Cerebellar nuclear complex (tissue), 1 donor: ENCODE measurements at places on chromosomes 7 and 10.

- DNase-seq = no peak
These were observed 760.3 kb upstream of the GALNT17 start for GRCh38 chr7:70371652-70372051.

DNA sequence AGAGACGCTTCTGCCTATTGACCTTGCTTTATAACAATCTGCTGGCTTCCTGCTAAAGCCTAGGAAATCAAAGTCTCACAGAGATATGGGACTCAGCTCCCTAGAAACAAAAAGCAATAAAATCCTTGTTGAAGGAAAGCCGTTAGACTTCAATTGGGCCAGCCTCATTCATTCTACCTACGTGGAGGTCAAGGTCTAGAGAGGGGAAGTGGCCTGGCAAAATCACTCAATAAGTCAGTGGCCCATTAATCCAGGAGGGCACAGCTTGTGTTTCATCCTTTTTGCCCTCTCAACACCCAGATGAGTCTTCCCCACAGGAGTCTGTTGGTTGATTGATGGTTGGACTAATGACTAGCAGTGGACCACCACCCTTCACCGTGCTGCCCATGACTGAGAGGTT is 40.5 kb upstream of the ACSL5 start:
- no peak for DNase-seq

- no peak for DNase-seq
These were observed 5.3 kb upstream of the NEUROG3 start for GRCh38 chr10:69578508-69578991.

DNA sequence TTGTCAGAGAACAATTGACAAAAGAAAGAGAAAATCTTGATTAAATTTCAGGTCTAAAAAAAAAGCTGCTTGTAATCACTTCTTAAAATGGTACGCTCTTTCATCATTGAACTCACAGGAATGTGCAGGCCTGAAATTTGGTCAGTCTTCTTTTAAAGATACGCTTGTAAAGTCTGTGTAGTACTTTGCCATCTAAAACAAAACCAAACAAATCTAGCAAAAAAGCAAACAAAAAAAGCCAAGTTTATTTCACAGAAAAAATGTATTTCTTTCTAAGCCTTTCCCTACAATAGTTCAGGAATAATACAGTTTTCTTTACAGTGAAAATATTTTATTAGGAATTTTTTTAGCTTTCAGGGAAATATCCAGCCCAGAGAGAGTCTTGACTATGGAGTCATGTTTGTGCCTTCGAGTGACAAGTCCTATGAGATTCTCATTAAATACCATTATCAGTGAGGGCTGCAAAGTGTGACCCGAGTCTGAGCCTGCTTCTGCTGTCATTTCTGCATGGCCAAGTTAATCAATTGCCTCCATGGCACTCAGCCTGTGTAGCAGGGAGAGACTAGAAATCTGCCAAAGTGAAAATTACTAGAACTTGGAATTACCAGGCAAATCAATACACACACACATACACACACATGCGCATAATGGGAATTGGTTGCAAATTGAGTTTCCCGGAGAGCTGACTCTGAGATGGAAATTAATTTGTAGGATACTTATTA is 172.6 kb downstream of the OTUD1 start:
- DNase-seq = no peak

DNA sequence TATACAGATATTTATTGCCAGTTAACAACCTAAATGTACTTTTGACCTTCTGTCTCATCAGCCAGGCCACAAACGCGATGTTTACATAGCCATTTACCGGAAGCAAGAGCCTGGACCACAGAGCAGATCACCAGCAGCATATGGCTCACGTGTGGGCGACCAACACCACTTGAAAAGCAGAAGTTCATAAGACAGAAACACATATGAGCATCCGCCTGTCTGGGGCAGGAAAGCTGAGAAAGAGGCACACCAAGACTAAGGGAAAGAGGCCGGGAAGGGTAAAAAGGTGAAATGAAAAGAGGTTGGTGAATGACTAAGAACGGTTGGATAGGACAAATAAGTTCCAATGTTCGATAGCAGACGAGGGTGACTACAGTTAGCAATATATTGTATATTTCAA is 1.3 kb downstream of the ABCB1 start:
- no peak for DNase-seq

DNA sequence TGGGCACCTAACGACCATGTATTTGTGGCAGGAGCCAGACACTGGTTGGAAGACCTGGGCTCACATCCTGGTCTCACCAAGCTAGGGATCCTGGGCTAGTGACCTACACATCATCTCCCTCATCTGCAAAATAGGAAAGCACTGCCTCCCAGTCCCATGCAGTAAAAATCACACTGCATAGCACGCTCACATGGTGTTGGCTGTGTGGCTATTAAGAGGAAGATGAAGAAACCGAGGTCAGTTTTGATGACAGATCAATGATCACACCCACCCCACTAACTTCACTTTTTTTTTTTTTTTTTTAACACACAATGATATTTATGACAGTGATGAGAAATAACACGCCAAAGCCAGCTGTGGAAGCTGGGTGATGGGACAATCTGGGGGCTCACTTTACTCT is 146.5 kb downstream of the RNF216 start:
- DNase-seq = no peak

GRCh38 chr7:25615593-25615992 is 387.3 kb upstream of the NPVF start:
- no peak for DNase-seq

DNA sequence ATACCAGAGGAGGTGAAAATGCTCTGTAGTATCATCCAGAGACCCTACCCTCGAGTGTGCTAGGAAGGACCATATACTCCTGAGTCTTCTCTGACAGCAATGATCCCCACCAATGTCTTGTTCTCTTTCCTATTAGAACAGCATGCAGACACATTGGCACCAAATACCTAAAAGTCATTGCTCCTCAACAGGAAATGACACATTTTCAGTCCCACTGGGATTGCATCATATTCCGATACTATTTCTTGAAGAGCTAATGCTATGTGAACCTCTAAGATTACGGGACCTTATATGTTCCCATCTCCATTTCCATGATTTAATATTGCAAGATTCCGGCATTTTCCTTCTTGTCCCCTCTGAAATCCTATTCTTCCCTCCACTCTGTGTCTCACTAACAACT is 177.4 kb downstream of the NRP1 start:
- DNase-seq = no peak

DNA sequence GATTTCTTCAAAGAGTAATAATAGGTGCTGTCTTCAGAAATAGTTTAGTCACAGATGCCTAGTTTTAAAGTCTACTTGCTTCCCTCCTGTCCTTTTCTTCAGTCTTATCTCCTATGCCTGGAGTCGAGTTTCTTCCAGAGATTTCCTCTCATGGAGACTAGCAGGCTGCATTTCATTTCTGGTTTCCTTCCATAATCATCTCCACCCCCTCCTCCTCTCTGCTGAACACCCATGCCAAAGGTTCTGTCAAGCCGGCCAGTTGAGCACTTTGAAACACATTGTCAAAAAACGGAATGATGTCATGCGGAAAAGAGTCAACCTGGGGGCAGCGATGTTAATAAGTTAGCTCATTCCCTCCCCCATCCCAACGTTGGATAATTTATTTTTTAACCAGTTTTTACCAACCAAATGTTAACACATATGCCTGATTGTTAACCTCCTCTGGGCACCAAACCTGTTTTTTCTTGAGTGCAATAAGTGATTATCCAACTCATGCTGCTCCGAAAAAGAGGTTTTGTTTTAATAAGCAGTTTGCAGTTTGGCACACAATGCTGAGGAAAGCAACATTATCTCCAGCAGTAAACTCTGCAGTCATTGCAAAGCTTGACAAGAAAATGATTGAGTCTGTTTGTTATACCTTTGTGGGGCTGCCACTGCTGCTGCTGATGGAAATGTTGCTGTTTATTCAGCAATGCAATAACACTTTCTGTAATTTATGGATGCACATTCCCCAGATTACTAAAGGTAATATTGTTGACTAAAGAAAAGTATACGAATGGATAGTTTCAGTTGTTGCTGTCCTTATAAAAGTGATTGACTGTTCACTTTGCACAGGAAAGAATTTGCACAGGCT is 161.6 kb downstream of the LRMDA start:
- no peak for DNase-seq

DNA sequence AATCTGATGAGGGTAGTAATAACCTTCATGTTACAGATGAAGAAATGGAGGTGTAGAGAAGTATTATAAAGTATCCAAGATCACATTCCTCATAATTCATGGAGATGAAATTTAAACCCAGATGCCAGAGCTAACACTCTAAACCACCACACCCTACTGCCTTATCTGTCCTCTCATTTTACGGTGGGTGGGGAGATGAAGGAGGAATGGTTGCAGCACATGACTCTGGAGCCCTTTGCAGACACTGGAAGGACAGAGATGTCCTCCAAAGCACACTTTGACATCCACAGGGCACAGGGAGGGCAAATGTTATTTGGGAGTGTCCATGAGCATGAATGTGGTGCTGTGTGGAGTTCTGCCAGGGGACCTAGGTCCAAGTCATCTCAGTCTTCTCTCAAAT is 1.1 kb downstream of the PLEKHS1 start:
- no peak for DNase-seq

GRCh38 chr10:93087846-93088245 is 14.2 kb downstream of the CYP26A1 start:
- DNase-seq = no peak

- DNase-seq = no peak
These were observed 761.1 kb downstream of the IPMK start for GRCh38 chr10:57506414-57507094.

DNA sequence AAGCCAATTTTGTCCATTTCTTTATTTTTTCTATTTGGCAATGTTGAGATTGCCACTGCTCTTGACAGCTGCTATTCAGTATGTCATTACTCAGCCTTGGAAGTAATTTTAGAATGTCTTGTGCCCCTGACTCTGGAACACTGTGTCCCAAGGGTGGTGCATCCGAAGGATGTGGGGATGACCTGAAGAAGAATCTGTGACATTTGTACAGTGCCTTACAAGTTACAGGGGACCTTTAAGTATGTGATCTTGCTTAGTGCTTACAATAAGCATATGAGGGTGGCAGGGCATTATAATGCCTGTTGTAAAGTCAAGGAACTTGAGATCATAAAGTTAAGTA is 239.5 kb downstream of the REEP3 start:
- no peak for DNase-seq

GRCh38 chr7:141649137-141649864 is 52.7 kb downstream of the DENND11 start:
- DNase-seq = no peak

DNA sequence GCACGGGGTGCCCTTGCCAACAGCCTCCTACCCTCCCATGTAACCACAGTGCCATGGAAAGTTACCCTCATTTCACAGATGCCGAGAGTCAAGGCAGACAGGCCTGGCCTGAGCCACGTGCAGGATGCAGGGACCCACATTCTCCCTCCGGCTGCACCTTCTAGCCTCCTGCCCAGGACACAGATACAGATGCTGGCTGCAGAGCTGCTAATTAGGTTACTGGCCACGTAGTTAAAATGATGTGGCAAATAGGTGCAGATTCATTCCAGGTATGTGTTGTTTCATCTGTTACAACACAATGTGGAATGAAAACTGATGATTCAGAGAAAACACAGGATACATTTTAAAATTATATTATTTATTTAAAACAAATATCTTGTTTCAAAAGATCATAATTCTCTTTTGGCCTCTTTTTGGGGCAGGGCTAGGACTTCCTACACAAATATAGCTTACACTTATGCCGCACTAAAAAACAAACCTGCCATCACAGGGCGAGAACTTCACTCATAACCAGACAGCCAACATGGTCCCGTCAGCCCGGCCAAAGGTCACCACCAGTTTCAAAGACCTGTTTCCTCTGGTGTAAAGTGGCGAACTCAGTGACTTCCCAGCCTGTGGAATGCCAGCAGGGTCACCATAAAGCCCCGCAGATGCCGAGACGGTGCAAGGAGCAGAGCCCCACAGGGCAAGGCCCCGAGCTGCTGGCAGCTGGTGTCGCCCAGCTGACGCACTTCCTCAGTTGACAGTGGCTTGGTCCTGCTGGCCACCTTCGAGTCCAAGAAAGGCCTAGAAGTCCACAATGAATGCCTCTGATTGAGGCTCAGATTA is 83.5 kb downstream of the TNS3 start:
- no peak for DNase-seq

DNA sequence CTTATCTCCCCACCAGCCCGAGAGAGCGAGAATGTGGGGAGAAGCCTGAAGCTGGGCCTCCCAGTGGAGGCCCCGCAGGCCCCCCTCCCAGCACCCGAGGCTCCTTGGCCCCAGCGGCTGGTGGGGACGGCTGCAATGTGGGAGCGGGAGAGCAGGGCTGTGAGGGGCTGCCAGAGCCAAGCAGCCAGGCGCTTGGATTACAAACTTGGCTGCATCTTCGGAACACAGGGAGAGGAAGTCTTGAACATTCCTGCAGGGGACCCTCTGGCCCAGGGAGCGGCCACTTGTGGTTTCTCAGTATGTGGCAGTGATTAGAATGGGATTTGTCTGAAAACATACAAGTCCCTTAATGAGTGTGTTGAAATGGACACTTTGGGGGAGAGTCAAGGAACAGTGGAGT is 23.2 kb downstream of the ELN start:
- DNase-seq = no peak

GRCh38 chr7:2926120-2926895 is 82.2 kb upstream of the GNA12 start:
- no peak for DNase-seq

DNA sequence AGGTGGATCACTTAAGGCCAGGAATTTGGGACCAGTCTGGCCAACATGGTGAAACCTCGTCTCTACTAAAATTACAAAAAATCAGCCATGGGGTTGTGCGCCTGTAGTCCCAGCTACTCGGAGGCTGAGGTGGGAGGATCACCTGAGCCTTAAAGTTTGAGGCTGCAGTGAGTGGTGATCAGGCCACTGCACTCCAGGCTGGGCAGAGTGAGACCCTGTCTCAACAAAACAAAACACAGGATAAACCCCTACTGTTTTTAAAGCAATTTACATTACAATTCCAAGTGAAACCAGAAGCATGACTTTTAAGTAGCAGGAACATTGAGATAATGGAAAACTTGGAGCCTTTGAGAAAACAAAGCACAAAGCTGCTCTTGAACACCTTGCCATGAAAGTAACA is 92.4 kb upstream of the BTBD16 start:
- no peak for DNase-seq

DNA sequence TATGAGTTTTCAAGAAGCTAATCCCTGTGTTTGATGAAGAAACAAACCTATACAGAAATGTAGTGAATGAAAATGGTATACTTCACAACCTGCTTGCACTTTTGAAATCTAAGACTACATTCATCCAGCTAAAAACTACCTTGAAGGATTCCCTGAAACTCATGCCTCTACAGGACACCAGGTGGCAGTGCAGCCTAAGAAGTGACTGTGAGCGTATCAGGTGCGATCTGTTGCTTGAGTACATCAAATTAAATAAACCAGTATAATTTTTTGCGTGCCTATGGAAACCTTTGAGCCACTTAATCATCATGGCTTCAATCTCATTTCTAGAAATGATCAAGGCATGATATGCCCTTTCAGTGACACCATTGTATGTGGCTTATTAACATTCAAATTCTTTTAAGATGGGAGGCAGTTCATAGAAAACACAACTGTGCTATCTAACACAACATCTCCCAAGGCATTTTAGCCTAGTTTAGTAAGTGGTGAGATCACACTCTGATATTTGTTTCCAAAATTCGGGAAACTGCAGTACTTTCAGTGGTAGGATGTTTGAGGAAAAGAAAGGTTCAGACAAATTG is 57.4 kb downstream of the PPP1R17 start:
- DNase-seq = no peak
